ENCODE measurements at places on chromosomes 1 and 21.

DNA sequence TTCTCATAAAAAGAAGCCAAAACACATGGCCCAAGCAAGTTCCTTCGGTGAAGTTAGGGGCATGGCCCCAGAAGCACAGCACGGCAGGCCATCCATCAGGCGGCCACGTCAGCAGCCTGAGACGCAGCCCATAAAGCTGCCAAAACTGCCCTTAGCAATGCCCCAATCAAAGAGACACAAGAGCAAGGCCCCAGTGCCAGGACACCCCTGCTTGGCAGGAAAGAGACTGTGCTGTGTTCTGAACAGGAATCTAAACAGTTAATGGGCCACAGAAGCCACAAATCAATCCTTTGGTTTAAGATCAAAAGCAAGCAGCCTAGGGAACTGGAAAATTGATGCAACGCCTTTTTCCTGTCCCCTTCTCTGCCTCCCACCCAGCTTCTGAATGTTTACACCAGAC, 497.0 kb upstream of the USP24 start:
- DNase-seq = no peak

DNA sequence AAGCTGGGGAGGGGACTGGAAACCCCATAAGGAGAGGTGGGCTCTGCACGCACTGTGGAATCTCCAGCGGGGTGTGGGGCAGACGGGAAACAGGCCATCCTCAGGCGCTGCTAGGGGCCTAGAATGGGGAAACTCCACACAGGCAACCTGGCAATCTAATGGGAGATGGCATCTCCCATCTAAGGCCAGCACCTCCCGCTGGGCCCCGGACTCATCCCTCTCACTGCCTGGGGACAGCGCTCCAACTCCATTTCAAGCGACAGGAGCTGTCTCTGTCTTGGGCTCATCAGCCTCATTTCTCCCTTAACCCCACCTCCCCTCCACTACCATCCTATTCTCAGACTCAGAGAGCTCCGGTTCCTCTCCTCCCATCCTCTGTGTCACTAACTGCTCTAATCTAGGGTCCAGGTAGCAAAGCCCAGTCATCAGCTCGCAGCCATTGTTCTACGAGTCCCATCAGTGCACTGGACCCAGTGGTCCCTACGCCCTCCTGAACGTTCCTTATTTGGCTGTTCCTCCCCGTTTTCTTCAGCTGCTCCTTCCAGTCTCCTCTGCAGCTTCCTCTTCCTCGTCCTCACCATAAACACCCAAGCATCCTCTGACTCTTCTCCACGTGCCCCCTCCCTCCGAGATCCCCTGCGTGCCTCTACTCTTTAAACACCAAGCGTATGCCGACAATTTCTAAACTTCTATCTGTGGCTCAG, 93.4 kb upstream of the CASZ1 start:
- DNase-seq = no peak

DNA sequence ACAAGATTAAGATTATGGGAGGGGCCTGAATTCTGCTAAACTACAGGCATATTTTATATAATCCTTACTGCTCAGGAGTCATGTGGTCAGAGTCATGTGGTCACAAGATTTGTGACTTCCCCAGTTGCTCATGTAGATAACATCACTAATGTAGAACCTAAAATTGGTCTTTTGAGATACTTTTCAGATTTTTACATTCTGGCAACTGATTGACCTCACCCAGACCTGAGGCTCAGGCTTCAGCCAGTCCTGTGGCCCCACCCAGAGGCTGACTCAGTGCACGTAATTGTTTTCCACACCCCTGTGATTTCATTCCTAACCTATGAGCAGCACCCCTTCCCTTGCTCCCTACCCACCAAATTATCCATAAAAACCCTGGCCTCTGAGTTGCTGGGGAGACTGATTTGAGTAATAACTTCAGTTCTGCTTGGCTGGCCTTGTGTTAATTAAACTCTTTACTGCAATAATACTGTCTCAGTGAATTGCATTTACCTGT, 41.7 kb upstream of the ZNF326 start:
- DNase-seq = peak; percentile 48

DNA sequence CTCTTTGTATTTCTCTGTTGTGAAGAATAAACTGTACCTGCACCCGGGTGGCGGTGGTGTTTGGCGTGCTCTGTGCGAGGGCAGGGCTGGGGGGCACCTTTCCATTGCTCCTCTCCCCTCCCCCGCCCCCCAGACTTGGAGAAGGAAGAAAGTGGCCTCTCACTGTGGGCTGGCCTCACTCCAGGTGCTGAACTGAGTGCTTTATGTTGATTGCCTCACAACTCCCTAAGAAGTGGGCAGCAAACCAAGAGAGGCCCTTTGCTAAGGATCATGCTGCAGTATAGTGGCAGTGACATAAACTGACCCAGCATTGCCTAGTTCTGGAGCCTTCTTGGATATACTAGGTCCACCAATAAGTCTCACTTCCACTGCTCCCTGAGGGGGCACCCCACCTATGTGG, 20.2 kb downstream of the A3GALT2 start:
- no peak for DNase-seq

DNA sequence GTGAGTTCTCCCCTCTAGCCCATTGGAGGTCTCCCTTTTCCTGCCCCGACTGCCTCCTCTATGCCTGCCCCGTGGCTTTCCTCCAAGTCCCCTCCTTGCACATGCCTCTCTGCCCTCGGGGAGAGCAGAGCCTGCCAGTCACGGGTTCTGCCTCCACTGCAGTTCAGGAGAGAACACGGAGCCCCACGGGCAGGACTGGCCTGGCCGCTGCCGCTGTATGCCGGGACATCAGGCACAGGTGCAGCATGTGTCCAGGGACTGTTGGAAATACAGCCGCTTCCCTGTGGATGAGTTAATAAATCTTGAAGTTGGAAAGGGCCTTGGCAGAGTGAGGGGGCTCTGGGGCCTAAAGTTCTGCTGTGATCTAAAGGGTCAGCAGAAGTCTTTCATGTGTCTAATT, 676.6 kb downstream of the MATN1 start:
- no peak for DNase-seq

- no peak for DNase-seq
Observed at GRCh38 chr1:50289495-50289894, 133.7 kb downstream of the DMRTA2 start.

Data from Caco-2 (cell line).